ENCODE measurements at places on chromosomes 5 and 9. TPM values are rescaled to one million over a fixed set of nuclear protein-coding genes. Genes with fewer than 3 reads are reported as not detected.

Gene C9
- total RNA-seq = not detected

Gene INSL6
- total RNA-seq = not detected

Gene FBXO38
- 62.8 TPM for total RNA-seq

Gene HABP4
- total RNA-seq = 17.5 TPM

Gene LHFPL2
- 0.21 TPM for total RNA-seq

Gene GOLGA1
- total RNA-seq = 24.0 TPM

Gene OTULINL
- total RNA-seq = 18.8 TPM

Gene SGTB
- total RNA-seq = 28.9 TPM

Gene PTGER4
- total RNA-seq = 42.3 TPM

Gene MEGF10
- total RNA-seq = not detected

Gene SLC46A2
- total RNA-seq = not detected

Gene POC5
- 27.7 TPM for total RNA-seq

Gene GABRA1
- not detected for total RNA-seq

Gene SPARC
- not detected for total RNA-seq

Gene MED27
- total RNA-seq = 30.5 TPM

Gene YTHDC2
- total RNA-seq = 27.4 TPM

Gene FOXE1
- 0.79 TPM for total RNA-seq

Gene PAPPA
- total RNA-seq = not detected

Gene TMEM245
- total RNA-seq = 30.7 TPM

Gene KLF4
- 1.7 TPM for total RNA-seq

Gene SV2C
- total RNA-seq = 0.23 TPM

Gene GLRX
- total RNA-seq = 19.1 TPM

Gene INSL4
- total RNA-seq = not detected

Gene PCDHB2
- not detected for total RNA-seq

Gene SPATA31A3
- total RNA-seq = not detected

Gene CSNK1A1
- 176 TPM for total RNA-seq

Gene ZFP2
- total RNA-seq = 0.86 TPM

Gene FRMD3
- 0.46 TPM for total RNA-seq

Gene CDH9
- not detected for total RNA-seq

Gene LOX
- total RNA-seq = not detected

Gene SOX30
- total RNA-seq = 2.0 TPM

Gene PPP2R2B
- 0.70 TPM for total RNA-seq

Gene PCDHB15
- total RNA-seq = not detected

Gene LCN1
- total RNA-seq = not detected

Gene KIF20A
- 39.9 TPM for total RNA-seq

Gene CDK7
- total RNA-seq = 67.3 TPM

Gene PLAC8L1
- 0.42 TPM for total RNA-seq

Gene GALNT12
- total RNA-seq = 11.2 TPM

Gene CSF2
- 31.1 TPM for total RNA-seq

Data from activated T-cell treated with anti-CD3 and anti-CD28 coated beads, Interleukin-2, amount 50 U/mL, for 72 hours (primary cell).